ENCODE measurements at places on chromosomes 11 and 22.

- no peak for DNase-seq
These were observed 417.6 kb upstream of the ARHGAP42 start for GRCh38 chr11:100269516-100269915.

GRCh38 chr11:103683576-103683975, 352.9 kb upstream of the DDI1 start:
- DNase-seq, result no peak

DNA sequence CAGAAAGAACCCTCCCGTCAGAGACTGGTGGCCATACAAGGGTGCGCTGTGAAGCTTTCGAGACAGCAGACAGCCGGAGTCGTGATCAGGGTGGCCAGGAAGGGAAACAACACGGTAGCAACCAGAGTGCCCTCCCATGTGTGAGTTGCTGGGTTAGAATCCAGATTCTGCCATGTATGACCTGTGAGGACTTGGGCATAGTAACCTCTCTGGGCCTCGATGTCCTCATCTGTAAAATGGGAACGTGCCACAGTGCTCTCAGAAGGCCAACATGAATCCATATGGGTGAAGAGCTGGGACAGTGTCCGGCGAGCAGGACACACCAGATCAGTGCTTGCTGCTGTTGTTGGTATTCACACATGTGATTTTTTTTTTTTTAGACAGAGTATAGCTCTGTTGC, 7.6 kb upstream of the FGF3 start:
- no peak for DNase-seq

DNA sequence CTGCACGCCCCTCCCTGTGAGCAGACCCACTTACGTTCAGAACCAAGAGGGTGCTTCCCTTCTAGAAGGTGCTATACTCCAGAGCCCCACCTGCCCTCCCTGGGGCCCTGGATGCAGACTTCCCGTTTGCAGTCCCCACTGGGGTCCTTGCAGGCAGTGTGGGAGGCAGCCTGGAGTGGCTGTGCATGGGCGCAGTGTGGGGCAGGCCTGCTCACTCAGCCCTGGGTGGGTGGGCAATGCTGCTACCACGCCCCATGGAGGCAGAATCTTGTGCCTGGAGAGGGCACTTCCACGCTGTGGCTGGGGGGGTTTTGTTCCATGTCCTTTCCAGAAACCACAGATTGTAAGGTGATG, 116.2 kb downstream of the KCNQ1OT1 start:
- DNase-seq, result no peak
